Muscle of leg (tissue), 16 donors: ENCODE measurements at places on chromosomes 1 and 21.

DNA sequence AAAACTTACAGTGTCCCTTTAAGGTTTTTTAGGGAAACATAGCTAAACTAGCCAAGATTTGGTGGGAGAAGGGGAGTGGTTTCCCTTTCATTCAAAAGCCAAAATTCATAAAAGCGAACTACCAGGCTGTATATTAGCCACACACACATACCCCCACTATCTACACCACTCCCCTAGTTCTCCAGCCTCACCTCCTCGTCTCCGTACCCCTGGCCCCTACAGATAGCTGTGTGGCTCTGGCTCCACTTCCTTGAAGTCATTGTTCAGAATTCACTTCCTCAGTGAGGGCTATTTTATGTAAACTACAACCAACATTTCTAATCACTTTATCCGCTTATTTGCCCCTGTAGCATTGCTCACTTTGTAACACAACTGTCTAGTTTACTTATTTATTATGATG, 5.3 kb upstream of the DPH5 start:
- no peak for DNase-seq

DNA sequence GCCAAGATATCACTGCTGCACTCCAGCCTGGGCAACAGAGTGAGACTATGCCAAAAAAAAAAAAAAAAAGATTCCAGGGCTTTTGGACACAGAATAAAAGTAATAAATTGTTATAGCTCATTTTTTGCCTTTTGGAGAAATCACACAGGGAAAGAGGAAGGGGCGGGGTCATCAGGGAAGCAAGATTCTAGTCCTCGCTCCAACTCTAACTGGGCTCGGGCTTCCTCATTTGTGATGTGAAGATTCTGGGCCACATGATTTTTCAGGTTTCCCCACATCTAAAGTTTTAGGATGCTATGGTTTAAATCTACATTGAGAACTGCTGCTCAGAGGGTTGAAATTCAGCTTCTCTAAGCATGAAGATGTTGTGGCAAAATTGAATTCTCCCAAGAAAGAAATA, 179.3 kb upstream of the PLXNA2 start:
- no peak for DNase-seq

DNA sequence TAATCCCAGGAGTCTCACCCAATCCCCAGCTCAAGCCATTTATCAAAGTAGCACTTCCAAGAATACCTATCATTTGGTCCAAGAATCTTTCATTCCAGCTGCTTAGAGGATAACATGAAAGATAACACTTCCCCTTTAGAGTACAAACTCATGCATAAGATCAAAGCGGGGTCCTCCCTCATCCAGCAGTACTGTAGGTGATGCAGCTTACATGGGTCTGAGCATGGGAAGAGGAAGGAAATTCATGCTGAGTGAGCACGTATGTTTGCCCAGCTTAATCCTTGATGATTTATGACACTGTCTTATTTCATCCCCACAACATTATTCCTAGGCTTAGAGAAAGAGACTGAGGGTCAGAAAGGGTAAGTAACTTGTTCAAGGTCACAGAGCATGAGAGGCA, 167.1 kb upstream of the GJB5 start:
- DNase-seq = no peak

DNA sequence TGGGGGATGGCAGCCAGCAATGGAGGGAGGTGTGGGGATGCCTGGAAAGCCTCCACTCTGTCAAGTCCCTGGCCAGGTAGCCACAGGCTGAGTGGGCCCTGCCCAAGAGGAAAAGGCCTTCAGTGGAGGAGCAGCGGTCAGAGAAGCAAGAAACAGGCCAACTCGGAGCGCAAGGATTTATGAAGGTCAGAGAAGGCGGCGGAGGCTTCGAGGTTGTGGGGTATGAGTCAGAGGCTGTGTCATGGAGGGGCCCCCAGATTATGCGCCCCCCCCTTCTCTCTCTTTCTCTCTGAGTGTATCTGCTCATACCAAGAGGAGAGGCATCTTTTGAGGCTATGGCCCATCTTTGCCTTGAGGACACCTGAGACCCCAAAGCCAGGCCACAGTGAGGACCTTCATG, 99.5 kb downstream of the CASZ1 start:
- DNase-seq = no peak

- no peak for DNase-seq
Measured at GRCh38 chr1:224828691-224829090, 100.8 kb upstream of the DNAH14 start.

GRCh38 chr1:169473347-169473746, 12.4 kb downstream of the SLC19A2 start:
- DNase-seq = no peak

DNA sequence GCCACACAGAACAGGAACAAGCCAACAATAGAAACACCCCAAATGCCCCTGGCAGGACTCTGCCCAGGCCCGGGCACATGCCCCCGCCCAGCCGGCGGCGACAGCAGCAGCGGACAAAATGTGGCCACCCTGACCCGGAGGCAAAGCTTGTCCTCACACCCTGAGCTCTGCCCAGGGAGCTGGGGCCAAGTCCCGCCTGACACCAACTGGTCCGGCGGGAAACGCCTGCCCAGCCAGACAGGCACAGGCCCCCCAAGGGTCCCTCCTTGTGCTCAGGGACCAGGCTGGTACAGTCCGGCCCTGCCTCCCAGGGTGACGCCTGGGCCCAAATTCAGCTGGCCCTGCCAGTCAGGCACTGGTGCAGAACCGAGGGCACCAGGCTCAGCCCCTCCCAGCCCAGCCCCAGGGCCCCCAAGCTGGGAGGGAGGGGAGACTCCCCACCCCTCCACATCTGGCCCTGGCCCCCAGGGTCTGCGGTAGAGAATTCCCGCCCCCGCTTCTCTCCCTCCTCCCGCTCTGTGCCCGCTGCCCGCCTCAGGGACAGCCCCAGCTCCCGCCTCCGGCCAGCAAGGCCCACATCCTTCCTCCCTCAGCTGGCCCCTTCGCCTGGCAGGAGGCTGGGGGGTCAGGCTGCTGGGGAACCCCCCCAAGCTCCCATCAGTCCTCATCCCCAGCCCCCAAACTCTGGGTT, 2.0 kb downstream of the AHDC1 start:
- DNase-seq = peak; percentile 91

DNA sequence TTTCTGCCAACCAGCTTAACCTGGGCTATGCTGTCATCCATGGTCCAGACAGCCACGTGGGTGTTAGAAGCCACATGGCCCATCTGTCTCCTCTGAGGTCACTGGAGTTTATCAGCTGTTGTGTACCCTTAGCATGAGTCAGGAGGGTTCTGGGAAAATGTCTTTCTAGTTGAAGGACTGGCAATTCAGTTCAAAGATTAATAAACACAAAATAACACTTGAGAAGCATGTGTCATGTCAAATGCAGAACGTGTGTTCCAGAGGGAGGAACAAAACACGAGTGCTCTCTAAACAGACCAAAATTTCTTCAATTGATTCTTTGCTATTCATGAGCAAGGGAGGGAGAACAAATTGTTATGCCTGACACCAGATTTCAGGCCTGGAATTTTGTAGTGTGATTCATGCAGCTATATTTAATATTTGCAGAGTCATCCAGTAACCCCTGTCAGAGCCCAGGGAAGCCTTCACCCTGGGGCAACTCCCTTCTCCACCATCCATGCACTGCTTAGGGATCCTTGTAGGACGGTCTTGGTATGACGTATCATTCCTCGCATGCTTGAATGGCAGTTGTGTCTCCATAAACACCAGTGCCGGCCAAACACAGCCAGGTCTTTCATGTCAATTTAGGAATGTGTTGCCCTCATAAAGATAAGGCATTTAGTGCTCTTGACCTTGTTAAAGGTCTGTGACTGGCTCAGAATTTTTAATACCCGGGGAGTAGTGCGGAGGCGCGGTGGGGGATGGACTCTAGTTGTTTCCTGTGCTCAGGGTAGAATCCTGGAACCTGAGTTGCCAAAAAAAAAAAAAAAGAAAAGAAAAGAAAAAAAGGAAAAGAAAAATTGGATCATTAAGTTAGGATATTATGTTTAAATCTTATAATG, 27.7 kb upstream of the DYRK1A start:
- DNase-seq = peak; percentile 60

- DNase-seq = no peak
Measured at GRCh38 chr21:44263768-44264167, 2.1 kb upstream of the DNMT3L start.

GRCh38 chr21:26226724-26227123, 56.2 kb upstream of the APP start:
- DNase-seq = no peak

GRCh38 chr1:237146241-237146640, 104.3 kb downstream of the RYR2 start:
- DNase-seq = peak; percentile 53

DNA sequence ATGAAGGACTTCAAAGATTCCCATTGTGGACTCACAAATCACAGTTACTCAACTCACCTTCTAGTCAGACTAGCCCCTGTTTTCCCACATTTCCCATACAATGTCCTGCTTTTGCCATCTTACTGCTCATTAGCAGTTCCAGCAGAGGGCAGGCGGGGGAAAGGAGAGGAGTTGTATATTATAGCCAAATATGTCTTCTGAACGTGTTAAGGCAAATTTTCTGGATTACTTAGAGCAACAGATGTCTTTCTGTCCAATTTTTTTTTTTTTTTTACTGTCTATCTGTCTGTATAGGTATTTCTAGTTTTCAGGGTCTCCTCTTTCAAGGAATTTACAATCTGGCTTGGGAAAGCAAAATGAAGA, 29.9 kb upstream of the DDAH1 start:
- DNase-seq = peak; percentile 32

DNA sequence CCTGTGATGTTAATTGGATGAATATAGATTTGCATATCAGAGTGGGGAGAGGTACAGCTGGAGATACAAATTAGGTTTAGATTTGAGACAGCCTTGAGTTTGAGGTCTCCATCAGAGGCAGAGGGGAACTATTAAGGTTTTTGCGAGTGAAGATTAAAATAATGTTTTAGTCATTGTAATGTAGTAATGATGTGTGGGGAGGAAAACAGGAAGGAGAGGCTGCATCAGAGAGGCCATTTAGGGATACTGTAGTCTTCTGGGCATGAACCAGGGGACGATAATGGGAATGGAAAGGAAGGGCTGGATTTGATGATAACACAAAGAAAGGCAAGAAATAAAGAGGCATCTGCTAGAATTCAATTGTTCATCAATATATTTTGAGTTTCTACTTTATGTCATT, 9.5 kb downstream of the CD84 start:
- DNase-seq = no peak

DNA sequence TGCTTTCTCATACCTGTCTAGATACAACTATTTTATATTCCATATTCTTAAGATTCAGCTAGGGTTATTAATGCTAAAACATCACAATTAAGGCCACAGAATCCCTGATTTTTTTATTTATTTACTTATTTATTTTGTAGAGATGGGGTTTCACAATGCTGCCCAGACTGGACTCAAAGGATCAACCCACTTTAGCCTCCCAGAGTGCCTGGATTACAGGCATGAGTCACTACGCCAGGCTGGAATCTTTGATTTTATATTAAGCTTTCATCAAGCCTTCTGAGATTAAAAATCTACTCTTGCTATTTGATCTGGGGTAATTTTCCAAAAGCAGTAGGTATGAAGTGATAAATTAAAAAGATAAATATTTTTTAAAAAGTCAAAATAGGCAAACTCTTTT, 38.9 kb downstream of the MCOLN2 start:
- no peak for DNase-seq

GRCh38 chr1:237244778-237245177, 202.8 kb downstream of the RYR2 start:
- no peak for DNase-seq

- no peak for DNase-seq
Measured at GRCh38 chr1:111366256-111366655, 61.3 kb downstream of the OVGP1 start.

DNA sequence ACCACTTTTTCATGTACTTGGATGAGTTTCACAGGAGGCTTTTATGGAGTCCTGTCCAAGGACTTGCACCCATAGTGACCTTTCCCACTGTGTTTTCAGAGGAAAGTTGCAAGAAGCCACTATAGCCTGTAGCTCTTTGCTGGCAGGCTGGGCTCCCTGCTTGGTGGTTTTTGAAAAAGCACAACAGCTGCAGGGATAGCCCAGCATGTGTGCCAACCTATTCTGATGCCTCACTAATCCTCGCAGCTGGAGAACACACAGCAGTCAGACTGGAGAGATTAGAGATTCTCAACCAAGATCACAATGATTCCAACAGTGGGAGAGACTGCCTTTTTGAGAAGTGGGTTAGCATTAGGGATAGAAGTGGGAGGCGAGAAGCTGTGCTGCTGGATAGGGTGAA, 24.1 kb upstream of the ARHGEF11 start:
- DNase-seq = peak; percentile 89

GRCh38 chr21:23402929-23403520, 2204.3 kb downstream of the MRPL39 start:
- peak; percentile 18 for DNase-seq

- DNase-seq = no peak
Measured at GRCh38 chr1:150804671-150805070, 3.4 kb downstream of the CTSK start.

- DNase-seq = no peak
Measured at GRCh38 chr1:40648928-40649591, 16.4 kb downstream of the RIMS3 start.

DNA sequence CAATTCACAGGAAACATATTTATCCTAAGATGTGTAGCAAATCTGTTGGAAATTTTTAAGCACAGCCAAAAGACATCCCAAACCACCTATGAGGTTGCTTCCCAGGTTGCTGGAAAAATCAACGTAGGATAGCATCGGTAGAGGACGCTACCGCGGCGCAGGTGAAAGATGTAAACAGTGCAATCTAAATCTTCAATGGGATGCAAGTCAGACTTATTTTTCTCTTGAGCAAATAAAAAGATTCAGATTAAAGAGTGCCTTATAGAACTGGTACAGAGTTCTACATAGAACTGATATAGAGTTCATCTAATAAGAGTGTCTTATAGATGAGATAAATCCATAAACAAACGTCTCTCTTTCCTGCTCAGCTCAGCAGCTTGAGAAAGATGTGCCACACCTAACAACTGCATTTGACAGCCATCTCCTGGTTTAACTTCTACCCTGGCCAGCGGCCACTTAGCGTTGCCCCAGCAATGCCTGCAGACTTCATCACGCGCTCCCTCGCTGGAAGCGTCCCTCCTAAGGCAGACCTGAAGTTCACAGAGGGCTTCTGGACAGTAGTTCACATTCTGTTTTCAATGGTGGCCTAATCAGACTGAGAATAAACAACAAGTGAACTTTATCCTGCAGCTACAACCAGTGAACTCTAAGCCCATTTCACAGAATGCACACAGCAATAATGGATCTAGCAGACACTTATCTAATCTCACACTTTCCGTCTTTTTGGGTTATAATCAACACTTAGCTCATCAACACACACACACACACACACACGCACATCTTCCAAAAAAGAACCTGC, 164.5 kb downstream of the TOMM20 start:
- DNase-seq = peak; percentile 53

GRCh38 chr1:102872526-102872925, 235.8 kb downstream of the COL11A1 start:
- no peak for DNase-seq

GRCh38 chr1:43329995-43330751, 7.4 kb upstream of the MPL start:
- peak; percentile 59 for DNase-seq
